ENCODE measurements at places on chromosomes 3 and 15. TPM values are rescaled to one million over a fixed set of nuclear protein-coding genes. Genes with fewer than 3 reads are reported as not detected.

DNA sequence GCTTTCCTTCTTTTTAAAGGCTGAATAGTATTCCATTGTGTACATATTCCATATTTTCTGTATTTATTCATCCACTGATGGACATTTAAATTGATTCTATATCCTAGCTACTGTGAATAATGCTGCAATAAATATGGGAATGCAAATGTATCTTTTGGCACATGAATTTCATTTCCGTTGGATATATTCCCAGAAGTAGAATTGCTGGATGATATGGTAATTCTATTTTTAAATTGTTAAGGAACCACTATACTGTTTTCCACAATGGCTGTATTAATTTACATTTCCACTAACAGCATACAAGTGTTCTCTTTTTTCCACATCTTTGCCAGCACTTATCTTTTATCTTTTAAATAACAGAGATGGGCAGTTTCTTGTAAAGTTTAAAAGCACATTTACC lies 302.7 kb downstream of the CTNNB1 start:
- DNase-seq, result peak; percentile 25

Gene PRR20G
- polyA plus RNA-seq, result not detected

GRCh38 chr15:70179309-70179892 lies 81.7 kb upstream of the TLE3 start:
- no peak for DNase-seq

Gene TIGIT
- polyA plus RNA-seq, result 0.13 TPM

GRCh38 chr3:120775411-120775810 lies 32.9 kb downstream of the GTF2E1 start:
- DNase-seq, result no peak

DNA sequence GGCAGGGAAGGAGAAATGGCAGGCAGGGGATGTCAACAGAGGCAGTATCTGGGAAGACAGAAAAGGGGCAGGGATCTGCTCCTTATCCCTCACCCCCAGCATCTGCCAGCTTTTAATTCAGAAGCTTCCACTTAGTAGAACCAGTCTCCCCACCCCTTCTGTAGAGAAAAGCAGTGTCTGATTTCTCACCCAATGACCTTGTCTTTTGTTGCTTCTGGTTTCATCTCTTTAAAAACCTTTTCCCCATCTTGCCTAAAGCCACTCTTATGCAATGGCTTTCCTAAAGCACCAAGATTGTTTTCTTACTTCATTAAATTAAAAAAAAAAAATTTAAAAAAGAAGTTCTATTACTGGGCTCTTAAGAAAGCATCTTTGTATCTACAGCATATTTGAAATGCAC lies 27.8 kb downstream of the ARHGEF3 start:
- no peak for DNase-seq

GRCh38 chr15:75921732-75922703 lies 18.3 kb downstream of the FBXO22 start:
- no peak for DNase-seq

Gene INKA1
- 13.7 TPM for polyA plus RNA-seq

Gene KLHL6
- polyA plus RNA-seq, result 2.3 TPM

Gene TFDP2
- polyA plus RNA-seq, result 51.7 TPM

GRCh38 chr3:181174676-181175233 lies 185.2 kb upstream of the DNAJC19 start:
- DNase-seq, result no peak
